Dorsolateral prefrontal cortex (tissue), 122 donors: ENCODE measurements at places on chromosomes 11 and 22. TPM values are rescaled to one million over a fixed set of nuclear protein-coding genes. Genes with fewer than 3 reads are reported as not detected.

OR51E2 gene
- 0.31 TPM for total RNA-seq

MYEOV gene
- total RNA-seq: not detected

OTOG gene
- not detected for total RNA-seq

INCENP gene
- 44.9 TPM for total RNA-seq

PGM2L1 gene
- total RNA-seq: 65.2 TPM
